ENCODE measurements at places on chromosomes 7 and 10.

GRCh38 chr7:51022821-51023220 lies 240.1 kb upstream of the GRB10 start:
- no peak for DNase-seq

DNA sequence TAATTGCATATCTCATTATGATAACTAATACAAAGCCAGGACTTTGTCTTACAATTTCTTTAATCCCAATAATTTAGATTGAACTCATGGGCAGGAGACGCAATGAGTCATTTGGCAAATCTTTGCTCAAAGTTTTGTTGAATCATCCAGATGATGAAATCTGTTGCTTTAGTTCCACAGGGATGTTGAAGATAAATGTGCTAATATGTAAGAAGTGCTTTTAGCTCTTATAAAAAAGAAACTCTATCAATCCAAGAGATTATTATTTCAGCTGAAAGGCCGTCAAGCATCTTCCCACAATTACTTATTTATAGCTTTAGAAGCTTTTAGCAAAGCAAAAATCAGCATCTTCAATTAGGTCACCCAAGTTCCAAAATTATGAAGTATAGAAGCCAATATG lies 36.8 kb upstream of the ANK3 start:
- DNase-seq: no peak

GRCh38 chr7:157871681-157872080 lies 534.9 kb downstream of the DNAJB6 start:
- no peak for DNase-seq

DNA sequence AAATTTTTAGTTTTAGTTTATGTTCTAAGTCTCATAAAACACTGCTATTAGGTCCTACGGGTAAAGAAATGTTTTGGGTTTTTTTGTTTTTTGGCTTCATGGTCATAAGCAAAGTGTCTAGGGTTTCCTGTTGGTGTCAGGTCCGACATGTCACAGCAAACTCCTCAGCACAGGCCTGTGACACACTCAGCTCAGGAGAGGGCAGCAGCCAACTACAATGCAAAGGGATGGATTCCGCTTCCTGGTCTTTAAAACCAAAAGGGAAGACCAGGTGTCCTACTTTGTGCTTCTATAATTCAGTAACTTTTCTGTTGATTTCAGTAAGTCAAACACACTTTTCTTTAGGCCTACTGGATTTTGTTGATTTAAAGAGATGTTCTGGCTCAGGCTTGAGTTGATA lies 83.8 kb upstream of the MACROH2A2 start:
- DNase-seq: no peak

DNA sequence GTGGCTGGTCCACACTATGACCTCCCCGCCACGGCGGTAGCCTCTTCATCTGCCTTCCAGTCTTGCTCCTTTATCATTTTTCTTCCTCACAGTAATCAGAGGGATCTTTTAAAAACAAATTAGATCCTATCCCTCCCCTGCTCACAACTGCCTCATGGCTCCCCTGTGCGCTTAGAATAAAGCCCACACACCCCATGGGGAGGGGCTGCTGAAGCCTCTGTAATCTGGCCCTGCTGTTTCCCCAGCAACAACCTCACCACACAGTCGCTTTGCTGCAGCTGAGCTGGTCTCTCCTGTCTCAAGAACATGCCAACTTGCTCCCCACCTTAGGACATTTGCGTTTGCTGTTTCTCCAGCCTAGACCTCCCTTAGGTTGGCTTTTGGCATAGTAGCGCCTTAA lies 41.0 kb downstream of the SP8 start:
- DNase-seq: no peak

GRCh38 chr10:10930979-10931743 lies 86.5 kb upstream of the CELF2 start:
- DNase-seq: no peak

DNA sequence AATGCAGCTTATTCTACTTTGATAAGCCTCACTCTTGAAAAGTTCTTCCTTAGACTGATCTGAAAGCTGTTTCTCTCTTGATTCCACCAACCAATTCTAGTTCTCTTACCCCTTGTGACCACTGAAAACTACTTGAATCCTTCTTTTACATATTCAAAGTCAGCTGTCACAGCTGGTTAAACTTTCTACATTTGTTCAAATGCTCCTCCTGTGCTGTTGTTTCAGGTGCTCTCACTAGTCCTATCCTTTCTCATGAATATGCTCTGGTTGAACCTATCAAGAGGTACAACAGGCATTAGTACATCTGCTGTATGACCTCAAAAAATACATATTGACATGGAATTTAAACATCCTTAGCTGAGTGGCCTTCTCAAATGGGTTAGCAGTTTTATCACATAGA lies 91.5 kb downstream of the MYO3A start:
- DNase-seq: no peak

Data from stimulated activated CD8-positive, alpha-beta memory T cell treated with anti-CD3 and anti-CD28 coated beads, Interleukin-4, amount 100 ng/mL, for 4 hours (primary cell).